ENCODE measurements at places on chromosomes 5 and 9.

DNA sequence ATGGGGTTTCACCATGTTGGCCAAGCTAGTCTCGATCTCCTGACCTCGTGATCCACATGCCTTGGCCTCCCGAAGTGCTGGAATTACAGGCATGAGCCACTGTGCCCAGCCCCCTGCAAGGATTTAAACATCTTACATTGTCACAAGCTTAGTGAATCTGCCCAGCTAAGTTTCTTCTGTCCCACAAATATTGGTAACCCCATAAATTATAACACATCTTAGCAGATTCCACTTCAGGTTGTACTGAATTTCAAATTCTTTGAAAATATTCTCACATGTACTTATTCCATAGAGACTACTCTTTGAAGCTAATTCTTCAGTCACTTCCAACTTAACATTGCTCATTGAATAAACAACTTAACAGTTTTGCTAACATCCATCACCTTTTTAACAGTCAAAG lies 13.4 kb upstream of the AFF4 start:
- DNase-seq: no peak

GRCh38 chr9:78544230-78544629 lies 247.3 kb downstream of the PSAT1 start:
- DNase-seq: no peak

DNA sequence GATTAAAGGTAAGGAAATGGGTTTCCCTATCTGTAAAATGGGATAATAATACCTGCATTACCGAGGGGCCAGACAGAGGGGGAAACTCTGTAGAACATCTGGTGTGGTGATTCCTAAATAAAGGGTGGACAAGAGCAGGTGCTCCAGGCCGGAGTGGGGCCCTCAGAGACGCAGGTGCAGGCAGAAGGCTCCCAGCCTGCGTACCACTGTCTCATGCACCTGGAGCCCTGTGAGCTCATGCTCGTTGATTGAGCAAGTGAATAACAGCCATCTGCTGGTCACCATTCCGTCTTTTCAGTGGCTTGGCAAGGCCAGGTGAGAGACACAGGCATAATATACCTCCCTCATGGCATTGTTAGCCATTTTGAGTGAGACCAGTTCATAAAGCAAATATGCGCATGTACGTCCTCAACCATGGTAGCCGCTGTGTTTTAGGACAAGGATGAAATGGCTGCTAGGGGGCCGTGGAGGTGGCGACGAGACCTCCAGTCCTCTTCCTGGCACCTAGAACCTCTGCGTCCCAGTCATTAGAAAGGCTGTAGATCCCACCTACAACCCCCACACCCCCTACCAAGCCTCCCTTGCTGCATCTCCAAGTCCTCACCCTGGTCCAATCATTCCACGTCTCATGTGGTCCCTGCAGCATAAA lies 198.0 kb upstream of the MVB12B start:
- no peak for DNase-seq

DNA sequence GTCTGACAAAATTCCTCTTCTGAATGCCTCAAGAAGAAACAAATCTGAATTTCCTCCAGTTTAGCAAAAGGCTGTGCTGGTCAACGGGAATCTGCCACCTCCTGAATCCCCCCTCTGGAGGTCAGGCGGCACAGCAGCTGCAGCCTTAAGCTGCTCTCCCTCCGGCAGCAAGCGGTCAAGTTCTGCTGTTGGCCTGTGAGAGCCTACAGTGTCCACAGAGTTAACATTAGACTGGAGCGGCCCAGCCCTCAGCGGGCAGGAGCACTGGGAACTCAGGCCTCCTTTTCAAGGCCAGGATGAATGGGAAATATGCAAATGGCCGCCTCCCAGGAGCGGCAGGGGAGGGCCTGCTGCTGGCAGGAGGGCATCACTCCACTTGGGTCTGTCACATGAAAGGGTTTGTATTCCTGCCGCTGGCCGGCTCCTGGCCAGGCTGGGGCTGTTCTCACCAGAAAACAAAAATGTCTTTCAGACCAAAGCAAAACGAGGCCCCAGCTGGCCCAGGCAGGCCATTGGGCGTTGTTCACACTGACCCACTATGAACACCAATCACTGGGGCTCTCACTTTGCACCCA lies 8.2 kb downstream of the ACSL6 start:
- peak; percentile 61 for DNase-seq

DNA sequence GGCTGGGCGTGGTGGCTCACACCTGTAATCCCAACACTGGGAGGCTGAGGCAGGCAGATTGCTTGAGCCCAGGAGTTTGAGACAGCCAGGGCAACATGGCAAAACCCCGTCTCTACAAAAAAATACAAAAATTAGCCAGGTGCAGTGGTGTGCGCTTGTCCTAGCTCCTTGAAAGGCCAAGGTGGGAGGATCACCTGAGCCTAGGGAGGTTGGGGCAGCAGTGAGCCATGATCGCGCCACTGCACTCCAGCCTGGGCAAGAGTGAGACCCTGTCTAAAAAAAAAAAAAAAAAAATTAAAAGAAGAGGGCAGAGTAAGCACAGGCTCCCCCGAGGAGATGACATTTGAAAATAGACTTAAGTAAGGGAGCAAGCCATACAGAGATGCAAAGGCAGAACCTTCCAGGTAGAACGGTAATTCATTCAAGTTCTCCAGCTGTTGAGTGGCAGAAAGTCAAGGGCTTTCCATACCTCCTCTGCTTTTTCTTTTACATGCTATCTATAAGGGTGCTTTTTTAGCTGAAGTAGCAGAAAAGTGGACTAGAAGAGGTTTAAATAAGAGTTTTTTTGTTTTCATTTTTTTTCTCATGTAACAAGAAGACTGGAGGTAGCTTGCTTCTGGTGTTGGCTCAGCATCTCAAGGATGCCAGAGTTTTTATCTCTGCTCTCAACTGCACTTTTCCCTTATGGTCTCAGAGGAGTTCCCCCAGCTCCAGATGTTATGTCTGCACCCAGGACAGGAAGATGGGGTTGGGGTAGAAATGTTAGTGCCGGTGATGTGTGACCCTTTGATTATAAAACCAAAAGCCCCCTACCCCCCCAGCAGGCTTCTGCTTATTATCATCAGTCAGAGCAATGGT lies 40.8 kb downstream of the ERGIC1 start:
- DNase-seq: no peak

- DNase-seq: no peak
Measured at GRCh38 chr9:125948887-125949596, 201.9 kb downstream of the PBX3 start.

GRCh38 chr5:88743231-88743834 lies 139.7 kb downstream of the MEF2C start:
- DNase-seq: no peak

- DNase-seq: no peak
Measured at GRCh38 chr5:91022518-91022917, 360.6 kb downstream of the ARRDC3 start.

DNA sequence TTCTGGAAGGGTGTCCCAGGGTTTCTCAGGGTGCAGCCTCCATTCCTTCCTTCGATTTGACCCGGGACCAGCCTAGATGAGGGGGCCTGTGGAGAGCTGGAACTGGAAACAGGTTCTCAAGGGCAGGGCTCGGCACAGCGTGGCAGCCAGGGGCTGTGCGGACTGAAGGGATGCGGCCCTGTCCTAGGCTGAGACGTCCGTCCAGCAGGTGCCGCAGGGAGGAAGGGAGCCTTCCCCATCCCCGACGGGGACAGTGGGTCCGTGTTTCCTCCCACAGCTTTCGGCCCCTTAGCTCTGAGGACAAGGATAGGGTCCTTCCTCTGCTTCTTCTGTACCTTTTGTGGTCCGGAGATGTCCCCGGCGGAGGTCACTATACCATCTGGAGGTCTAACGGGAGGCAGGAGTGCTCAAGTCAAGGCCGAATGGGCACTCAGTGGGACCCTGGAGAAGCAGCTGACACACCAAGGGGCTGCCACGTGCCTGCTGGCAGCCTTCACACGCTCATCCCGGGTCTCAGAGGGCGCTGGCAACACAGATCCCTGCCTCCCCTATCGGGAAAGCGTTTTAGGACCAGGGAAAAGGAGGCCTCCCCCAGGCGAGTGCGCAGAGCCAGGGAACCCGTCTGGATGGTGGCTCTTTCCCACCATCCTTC lies 49.9 kb downstream of the USP20 start:
- peak; percentile 71 for DNase-seq

- DNase-seq: no peak
Measured at GRCh38 chr9:108043585-108043984, 554.0 kb upstream of the KLF4 start.

- no peak for DNase-seq
Measured at GRCh38 chr9:118882684-118883083, 486.6 kb downstream of the BRINP1 start.

DNA sequence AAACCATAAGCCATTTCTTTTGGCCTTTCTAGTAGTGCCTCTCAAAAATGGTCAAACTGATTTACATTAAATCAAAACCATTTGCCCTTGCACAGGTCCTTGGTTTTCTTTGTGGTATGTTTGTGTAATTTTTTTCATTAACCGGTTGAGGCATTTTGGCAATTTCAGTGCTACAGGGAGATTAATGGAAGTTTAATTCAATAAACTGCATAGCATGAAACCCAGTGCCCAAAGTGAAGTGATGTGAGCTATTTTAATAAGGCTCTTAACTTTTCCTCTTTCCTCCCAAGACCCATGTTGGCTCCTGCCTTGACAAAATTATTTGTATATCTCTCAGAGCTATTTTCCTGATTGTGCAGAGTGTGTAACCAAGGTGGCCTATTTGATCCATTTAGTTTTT lies 326.2 kb upstream of the SEMA6A start:
- DNase-seq: no peak

- DNase-seq: no peak
Measured at GRCh38 chr5:153084511-153084910, 406.0 kb upstream of the GRIA1 start.

DNA sequence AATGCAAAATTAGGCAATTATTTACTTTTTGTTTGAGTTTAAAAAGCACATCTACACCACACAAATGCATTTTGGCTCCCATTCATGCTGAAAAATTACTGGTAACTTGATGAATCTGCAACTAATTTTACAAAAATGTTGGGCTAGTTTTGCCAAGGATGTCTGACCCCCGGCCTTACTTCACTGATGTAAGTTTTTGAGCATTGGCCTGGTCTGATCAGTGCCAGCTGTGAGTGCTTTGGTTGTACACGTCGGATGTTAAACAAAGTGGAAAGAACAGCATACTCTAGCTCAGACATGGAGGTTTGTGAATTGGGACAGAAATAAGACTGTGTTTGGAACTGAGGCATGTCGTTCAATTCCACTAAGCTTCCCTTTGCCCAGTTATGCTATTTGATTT lies 1044.2 kb downstream of the TLE4 start:
- no peak for DNase-seq

GRCh38 chr9:31347082-31347617 lies 1037.3 kb upstream of the ACO1 start:
- DNase-seq: no peak
